Heart left ventricle (tissue), 16 donors: ENCODE measurements at places on chromosomes 3 and 15.

GRCh38 chr15:84755736-84756527, 7.5 kb downstream of the ZNF592 start:
- no peak overlapping the region for H3K27ac ChIP-seq
- no peaks in the 10 kb centered on the region for H3K27me3 ChIP-seq
- DNase-seq, result no peak

- H3K27ac ChIP-seq, result no peak overlapping the region
- H3K4me1 ChIP-seq, result no peaks in the 10 kb centered on the region
- peak; percentile 27 for DNase-seq
Measured at GRCh38 chr3:54932606-54933005, 4.7 kb upstream of the LRTM1 start.

GRCh38 chr3:156465194-156465593, 89.7 kb downstream of the SSR3 start:
- no peaks in the 10 kb centered on the region for H3K36me3 ChIP-seq
- no peak overlapping the region for H3K4me3 ChIP-seq
- no peak overlapping the region for H3K27ac ChIP-seq
- no peaks in the 10 kb centered on the region for H3K27me3 ChIP-seq
- DNase-seq, result no peak

GRCh38 chr3:60147249-60147950, 1097.6 kb upstream of the CFAP20DC start:
- H3K27me3 ChIP-seq, result no peaks in the 10 kb centered on the region
- no peak overlapping the region for H3K27ac ChIP-seq
- H3K36me3 ChIP-seq, result no peaks in the 10 kb centered on the region
- no peak overlapping the region for H3K4me3 ChIP-seq
- DNase-seq, result no peak

GRCh38 chr15:83694015-83694414, 40.1 kb downstream of the ADAMTSL3 start:
- DNase-seq, result no peak
- no peak overlapping the region for H3K4me3 ChIP-seq
- peaks cover 41% of the 10 kb centered on the region for H3K4me1 ChIP-seq

- H3K27me3 ChIP-seq, result no peaks in the 10 kb centered on the region
- peak overlapping the region; percentile 23 for H3K27ac ChIP-seq
- no peak overlapping the region for H3K4me3 ChIP-seq
Measured at GRCh38 chr3:61853912-61854311, 292.5 kb downstream of the PTPRG start.

DNA sequence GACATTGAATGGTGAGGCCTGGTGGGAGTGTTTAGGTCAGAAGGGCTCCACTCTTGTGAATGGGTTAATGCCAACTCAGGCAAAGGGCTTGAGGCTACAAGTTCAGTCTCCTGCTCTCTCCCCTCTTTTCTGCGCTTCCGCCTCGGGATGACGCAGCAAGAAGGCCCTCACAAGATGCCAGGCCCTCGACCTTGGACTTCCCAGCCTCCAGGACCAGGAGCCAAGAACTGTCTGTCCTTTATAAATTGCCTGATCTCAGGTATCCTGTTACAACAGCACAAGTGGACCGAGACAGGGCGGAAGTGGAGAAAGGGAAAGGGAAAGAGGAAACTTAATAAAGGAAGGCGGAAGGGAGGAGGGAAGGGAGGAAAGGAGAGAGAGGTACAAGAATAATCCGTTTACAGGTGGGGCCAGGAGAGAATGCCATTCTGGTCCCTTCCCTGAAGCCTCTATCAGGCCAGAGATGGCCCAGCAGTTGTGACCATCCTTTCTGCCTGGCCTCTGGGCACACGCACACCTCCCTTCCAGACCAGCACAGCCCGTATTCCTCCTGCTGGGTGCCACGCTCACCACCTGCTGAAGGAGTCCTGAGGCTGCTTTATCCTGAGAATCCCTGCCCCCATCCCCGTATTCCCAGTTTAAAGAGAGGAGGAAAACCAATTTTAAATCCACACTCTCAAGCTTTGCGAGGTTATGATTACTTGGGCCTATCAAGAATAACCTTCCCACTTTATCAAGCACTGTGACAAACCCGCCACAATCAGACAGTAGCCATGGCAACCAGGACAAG, 64.2 kb downstream of the OXNAD1 start:
- no peaks in the 10 kb centered on the region for H3K4me1 ChIP-seq
- H3K4me3 ChIP-seq, result no peak overlapping the region
- H3K36me3 ChIP-seq, result peaks cover 47% of the 10 kb centered on the region
- H3K27me3 ChIP-seq, result no peaks in the 10 kb centered on the region
- DNase-seq, result no peak

DNA sequence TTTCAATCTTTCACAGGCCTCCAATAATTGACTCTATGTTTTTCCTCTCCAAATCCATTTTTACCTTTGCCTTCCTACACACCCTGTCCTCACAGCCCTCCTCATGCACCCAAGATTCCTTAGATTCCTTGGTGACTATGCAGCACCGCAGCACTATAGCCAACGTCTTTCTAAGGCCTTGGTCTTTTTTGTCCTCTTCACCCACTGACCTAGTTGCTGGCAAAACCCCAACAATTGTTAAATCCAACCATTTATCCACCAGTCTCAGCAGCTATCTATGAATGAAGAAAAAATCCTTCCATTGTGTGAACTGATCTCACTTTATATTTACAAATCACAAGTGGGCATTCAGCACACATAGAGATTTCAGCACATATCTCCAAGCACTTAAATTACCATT, 203.9 kb downstream of the VGLL3 start:
- H3K4me3 ChIP-seq, result no peak overlapping the region
- H3K27me3 ChIP-seq, result no peaks in the 10 kb centered on the region
- no peak for DNase-seq
- no peaks in the 10 kb centered on the region for H3K36me3 ChIP-seq
- H3K27ac ChIP-seq, result no peak overlapping the region

GRCh38 chr3:195812366-195812765, 637 bp upstream of the MUC4 start:
- peaks cover 8% of the 10 kb centered on the region for H3K27me3 ChIP-seq
- H3K4me1 ChIP-seq, result no peaks in the 10 kb centered on the region
- no peak overlapping the region for H3K4me3 ChIP-seq
- DNase-seq, result no peak
- no peaks in the 10 kb centered on the region for H3K36me3 ChIP-seq

GRCh38 chr15:59941612-59942011, 62.5 kb upstream of the FOXB1 start:
- no peaks in the 10 kb centered on the region for H3K36me3 ChIP-seq
- H3K4me3 ChIP-seq, result no peak overlapping the region
- no peak overlapping the region for H3K27ac ChIP-seq
- no peaks in the 10 kb centered on the region for H3K4me1 ChIP-seq

GRCh38 chr15:82571722-82572222, 31.5 kb upstream of the RPS17 start:
- peak overlapping the region; percentile 36 for H3K4me3 ChIP-seq
- H3K36me3 ChIP-seq, result no peaks in the 10 kb centered on the region
- H3K4me1 ChIP-seq, result peaks cover 4% of the 10 kb centered on the region
- no peak overlapping the region for H3K27ac ChIP-seq
- peaks cover 2% of the 10 kb centered on the region for H3K27me3 ChIP-seq

GRCh38 chr3:125078951-125079674, 23.3 kb upstream of the HEG1 start:
- no peaks in the 10 kb centered on the region for H3K4me1 ChIP-seq
- no peak overlapping the region for H3K4me3 ChIP-seq
- H3K36me3 ChIP-seq, result no peaks in the 10 kb centered on the region
- DNase-seq, result no peak
- no peak overlapping the region for H3K27ac ChIP-seq
- no peaks in the 10 kb centered on the region for H3K27me3 ChIP-seq

DNA sequence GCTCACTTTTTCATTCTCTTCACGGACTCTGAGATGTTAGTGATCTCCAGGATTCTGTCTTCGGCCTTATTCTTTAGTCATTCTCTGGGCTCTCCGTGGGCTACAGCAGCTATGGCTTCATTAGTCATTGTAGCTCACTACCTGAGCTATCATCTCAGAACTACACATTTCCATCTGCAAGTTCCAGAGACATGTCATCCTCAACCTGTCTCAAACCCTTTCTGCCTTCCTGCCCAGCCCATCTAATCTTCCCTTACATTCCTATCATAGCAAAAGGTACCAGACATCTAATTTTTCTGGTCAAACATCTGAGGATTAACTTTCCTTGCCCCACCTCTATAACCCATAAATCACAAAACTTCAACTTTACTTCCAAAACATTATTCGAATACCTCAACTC, 13.2 kb downstream of the TSPAN3 start:
- H3K27me3 ChIP-seq, result no peaks in the 10 kb centered on the region
- no peak overlapping the region for H3K27ac ChIP-seq
- DNase-seq, result no peak
- peaks cover 38% of the 10 kb centered on the region for H3K4me1 ChIP-seq

GRCh38 chr3:187125319-187126031, 13.8 kb downstream of the RPL39L start:
- no peak overlapping the region for H3K4me3 ChIP-seq
- no peaks in the 10 kb centered on the region for H3K36me3 ChIP-seq
- no peaks in the 10 kb centered on the region for H3K4me1 ChIP-seq
- no peak for DNase-seq
- H3K27ac ChIP-seq, result no peak overlapping the region
- no peaks in the 10 kb centered on the region for H3K27me3 ChIP-seq

DNA sequence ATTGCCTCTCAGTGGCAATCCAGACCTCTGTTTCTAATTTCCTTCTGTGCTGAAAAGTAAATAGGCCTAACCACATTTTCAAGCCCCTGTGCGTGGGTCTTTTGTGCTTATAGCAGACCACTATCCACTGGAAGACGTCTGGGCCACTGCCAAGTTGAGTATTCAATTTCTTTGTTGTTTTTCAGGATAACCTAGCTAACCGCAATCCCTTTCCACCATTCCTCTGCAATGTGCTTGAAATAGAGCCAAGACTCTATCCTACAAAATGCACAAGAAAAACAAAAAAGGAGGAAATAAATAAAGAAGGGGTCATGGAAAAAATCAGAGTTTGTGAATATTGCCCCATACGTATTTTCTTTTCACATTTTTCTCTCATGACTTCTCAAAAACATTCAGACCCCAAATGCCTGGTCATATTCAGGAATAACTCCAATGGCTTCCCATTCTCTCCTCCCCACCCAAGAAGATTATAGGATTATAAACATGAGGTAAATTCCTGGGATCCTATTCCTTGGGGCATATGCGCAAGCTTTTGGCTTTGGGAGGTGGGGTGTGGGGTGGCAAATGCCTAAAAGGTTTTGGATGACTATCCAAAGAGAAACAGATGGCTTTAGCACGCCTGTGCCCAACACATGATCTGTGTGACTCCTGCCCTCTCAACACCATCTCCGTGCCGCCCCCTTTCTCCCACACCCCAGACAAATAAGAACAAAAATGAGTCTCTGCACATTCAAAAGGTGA, 217.9 kb upstream of the THBS1 start:
- DNase-seq, result no peak
- no peaks in the 10 kb centered on the region for H3K36me3 ChIP-seq
- H3K27me3 ChIP-seq, result no peaks in the 10 kb centered on the region
- no peak overlapping the region for H3K4me3 ChIP-seq

DNA sequence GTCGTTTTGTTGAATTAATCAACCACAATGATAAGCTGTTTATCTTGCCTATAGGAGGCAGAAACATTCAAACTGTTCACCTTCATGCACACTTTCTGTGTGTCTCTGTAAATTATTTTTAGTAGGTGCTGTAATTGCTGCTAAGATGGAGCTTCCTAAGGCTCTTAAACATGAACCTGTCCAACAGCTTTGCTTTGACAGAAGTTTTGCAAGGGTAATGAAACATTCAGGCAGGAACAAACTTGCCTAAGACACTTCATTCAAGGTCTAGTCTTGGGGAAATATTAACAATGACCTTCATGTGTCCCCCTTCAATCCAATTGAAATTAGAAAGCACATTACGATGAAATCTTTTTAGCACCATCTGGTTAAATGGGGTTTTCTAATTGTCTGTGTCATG, 156.1 kb downstream of the DIPK2A start:
- no peak for DNase-seq
- no peak overlapping the region for H3K27ac ChIP-seq
- H3K27me3 ChIP-seq, result no peaks in the 10 kb centered on the region
- H3K4me3 ChIP-seq, result no peak overlapping the region
- H3K4me1 ChIP-seq, result no peaks in the 10 kb centered on the region

DNA sequence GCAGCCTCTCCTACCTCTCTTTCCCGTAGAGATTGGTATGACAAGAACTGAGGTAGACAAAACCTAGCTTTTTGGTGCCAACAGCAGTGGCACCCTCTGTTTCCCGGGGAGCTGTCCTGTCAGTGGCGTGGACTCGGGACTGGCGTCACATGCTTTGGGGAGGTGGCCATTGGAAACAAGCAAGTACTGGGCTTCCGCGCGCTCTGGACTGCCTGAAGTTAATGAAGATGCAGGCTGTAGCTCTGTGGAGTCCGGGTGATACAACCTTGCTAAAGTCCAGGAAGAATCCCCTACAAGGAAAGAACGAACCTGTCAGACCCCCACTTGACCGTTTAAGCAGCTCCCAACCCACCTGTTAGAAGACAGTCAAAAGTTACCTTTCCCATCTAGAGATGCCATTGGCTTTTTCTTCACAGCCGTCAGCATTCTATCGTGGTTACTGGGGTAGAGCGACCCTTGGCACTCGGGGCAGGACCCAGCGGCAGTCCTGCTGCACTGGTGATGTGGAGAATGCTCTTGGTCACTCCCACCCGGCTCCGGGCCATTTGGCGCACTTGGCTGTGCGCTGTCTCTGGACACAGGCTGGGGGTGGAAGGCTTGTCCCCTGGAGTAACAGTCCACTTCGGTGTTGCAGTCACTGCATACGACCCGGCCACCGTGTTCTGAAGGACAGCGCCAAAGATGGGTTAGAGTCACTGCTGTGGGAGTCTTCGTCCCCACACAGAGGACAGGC, 120.5 kb downstream of the LRIG1 start:
- H3K27ac ChIP-seq, result no peak overlapping the region
- peaks cover 95% of the 10 kb centered on the region for H3K36me3 ChIP-seq
- peaks cover 10% of the 10 kb centered on the region for H3K4me1 ChIP-seq
- no peak overlapping the region for H3K4me3 ChIP-seq
- no peak for DNase-seq

DNA sequence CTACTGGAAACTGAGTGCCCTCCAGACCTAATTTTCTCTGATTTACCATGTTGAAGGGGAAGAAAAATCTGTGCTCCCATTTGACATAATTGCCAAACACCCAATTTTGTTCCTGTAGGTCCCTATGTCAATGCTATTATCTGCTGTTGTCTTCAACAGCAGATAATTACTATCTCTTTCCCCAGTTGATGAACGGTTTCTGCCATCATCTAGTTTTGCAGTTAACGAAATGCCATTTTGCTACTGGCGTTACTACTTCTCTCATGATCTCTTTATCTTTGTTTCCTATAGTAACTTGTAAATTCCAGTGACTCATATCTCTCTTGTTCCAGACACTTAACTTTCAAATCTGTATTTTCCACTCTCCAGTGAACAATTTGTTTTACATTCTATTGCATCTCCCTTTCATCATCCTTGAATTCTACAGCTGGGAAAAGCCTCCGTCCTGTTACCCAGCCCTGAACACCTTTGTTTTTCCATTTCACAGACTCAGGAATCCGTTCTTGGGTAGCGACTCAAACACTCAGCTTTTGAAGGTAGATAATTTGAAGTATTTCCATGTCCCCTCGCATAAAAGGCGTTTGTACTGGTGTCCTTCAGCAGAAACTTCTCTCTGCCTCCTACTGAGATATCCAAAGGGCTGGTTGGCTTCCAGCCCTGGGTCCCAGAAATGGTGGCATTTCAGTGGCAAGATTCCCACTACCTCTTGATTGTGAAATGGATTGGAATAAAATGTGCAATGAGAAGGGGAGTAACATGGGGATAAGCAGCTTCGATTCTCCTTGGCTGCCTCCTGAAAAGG, 111.7 kb downstream of the FOXB1 start:
- H3K36me3 ChIP-seq, result no peaks in the 10 kb centered on the region
- no peak overlapping the region for H3K27ac ChIP-seq
- no peaks in the 10 kb centered on the region for H3K4me1 ChIP-seq
- no peak overlapping the region for H3K4me3 ChIP-seq
- H3K27me3 ChIP-seq, result no peaks in the 10 kb centered on the region
